ENCODE measurements at places on chromosomes 16 and 17.

DNA sequence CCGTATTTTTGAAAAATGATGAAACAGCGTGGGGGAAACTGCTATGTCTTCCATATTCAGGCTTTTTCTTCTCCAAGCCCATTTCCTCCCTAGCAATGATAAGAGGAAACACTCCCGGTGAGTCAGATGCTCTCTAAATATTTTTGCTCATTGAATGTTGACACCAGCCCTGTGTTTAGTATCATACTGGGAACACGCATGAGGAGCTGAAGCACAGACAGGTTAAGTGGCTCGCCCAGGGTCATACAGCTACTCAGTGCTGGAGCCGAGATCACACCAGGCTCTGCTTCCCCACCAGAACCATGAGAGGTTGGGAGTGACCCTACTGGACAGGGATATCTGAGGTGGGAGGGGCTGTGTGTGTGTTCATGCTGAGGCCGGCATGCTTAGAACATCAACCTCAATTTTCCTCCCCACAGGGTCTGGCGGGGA is 37.8 kb upstream of the ADGRG1 start:
- no peak for DNase-seq

DNA sequence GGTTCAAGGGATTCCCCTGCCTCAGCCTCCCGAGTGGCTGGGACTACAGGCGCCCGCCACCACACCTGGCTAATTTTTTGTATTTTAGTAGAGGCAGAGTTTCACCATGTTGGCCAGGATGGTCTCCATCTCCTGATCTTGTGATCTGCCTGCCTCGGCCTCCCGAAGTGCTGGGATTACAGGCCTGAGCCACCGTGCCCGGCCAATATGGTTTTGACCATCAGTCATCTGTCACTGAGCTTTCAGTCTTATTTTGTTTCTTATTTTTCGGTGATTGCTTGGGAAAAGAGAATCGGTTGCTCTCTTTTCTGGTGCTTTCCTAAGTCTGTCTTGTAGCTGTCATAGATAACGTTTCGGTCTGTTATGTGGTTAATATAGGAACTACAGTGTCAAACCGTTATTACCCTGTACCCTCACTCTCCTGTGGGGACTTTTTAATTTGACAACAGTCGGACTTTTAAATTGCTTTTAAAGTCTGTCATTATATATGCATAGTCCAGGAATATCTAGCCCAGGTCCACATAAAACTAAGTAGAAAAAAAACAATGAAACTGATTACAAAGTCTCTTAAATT is 453.4 kb downstream of the KCNJ18 start:
- DNase-seq: no peak

DNA sequence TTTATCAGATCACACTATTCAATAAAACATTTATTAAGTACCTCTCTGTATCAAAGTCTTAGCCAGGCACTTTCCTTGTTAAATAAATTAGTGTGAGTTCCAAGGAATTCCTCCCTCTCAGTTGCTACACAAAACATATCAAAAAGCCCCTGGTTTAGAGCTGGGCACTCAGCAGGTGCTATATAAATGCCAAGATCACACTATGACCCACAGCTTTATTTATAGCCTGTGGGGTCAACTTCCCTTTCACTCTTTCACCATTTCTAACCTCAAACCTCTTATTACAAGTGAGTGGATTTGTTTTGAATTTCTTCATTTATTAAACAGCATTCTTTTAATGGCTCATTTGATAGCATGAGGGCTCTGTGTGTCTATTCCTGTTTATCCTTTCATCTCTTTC is 112.6 kb upstream of the MPHOSPH6 start:
- no peak for DNase-seq

DNA sequence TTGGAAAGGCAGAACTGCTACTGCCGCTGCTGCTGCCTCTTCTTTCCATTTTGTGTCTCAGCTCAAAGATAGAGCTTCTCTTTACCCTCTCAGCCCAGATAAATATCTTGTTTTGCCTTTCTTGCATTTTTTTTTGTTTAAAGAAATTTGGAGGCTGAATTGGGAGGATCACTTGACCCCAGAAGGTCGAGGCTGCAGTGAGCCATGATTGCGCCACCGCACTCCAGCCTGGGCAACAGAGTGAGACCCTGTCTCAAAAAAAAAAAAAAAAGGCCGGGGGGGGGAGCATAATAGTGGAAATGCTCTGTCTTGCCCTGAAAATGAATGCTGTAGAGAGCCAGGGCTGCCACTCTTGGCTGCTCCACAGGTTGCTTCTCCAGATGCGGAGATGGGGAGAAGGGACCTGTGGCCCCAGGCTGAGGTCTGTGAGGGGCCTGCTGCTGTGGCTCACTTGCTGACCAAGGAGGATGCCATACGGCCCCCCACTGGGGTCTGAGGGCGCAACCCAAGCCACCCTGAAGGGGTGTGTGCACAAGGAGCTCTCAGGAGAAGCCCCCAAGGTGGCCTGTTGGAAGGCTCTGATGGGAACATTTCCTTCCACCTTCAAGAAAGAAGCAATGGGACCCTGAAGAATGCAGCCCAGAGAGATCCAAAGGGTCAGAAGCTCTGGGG is 21.5 kb upstream of the G6PC1 start:
- no peak for DNase-seq

- no peak for DNase-seq
Observed at GRCh38 chr17:28368306-28368831, 1.7 kb downstream of the VTN start.

GRCh38 chr16:84278968-84279367 is 15.7 kb upstream of the WFDC1 start:
- DNase-seq: no peak

GRCh38 chr17:48215583-48216139 is 108.1 kb downstream of the SNX11 start:
- no peak for DNase-seq

DNA sequence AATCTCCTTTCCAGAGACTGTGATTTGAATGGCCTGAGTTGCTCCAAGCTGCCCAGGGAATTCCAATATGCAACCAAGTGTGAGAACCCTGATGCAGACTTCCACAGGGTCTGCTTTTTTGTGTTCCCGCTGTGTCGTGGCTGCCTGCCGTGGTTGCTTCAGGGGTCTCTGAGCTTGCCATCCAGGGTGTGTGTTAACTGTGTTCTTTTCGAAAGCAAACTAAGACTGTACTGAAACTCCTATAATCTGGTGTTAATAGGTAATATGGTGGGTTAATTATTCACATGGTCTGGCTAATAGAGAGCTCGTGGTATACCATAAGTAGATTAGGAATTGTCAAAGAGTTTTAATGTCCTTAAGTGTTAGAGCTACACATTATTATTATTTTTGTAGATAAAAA is 20.7 kb downstream of the UBN1 start:
- no peak for DNase-seq

DNA sequence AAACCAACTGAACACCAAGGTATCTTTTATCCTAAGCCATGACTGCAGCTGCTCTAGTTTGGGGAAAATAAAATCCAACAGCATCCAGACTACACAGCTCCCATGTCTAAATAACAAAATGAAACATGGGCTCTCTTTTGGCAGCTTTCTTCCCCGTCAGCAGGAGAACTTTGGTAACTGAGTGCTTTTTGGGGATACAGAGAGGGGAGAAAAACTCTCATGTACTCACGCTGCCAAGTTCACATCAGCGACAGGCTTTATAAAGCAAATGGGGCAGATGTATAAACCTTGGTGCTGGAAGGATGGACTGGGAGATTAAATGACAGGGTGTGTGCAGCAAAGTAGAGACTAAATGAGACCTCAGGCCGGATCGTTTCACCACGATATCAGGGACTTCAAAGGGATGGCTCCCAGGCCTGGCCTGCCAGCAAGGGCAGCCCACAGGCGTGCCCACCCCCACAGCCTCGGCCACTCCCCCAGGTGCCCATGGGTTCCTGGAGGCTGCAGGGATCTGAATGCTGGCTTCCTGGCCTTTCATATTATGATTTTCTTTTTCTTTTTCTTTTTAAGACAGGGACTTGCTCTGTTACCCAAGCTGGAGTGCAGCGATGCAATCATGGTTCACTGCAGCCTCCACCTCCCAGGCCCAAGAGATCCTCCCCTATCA is 174.6 kb downstream of the ZNF423 start:
- no peak for DNase-seq

DNA sequence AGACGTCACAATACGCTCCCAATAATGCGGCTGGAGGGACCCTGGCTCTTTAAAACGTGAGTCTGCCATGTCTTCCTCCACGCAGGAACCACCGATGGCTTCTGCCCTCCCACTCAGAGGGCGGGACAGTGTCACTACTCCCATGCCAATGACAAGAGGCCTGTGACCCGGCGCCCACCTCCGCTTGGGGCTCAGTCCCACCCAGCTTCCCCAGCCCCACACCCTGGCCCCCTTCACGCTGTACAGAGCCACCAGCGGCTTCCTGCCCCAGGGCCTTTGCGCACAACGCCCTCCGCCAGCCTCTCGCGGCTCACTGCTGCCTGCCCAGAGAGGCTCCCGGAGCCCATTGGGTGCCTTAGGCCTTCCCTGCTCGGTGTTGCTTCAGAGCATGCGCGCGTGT is 29.5 kb upstream of the ZNF469 start:
- DNase-seq: no peak

DNA sequence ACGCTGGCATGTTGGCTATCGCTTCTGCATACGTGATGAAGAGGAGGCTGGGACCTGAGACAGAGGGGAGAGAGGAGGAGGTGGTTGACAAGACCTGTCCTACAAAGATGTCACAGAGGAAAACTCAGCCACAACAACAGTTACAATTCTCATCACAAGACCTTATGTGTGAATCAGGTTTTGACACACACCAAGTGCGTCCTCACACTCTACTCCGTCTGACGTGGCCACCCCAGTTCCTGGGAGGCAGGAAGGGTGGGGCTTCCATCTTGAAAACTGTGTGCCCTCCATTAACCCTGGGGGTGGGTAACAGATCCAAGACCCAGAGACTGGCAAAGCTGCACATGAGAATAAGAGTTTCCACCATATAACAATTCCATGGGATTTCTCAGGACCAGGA is 24.1 kb downstream of the SLC6A4 start:
- no peak for DNase-seq

GRCh38 chr17:8477171-8477570 is 41.5 kb downstream of the NDEL1 start:
- no peak for DNase-seq

- no peak for DNase-seq
Observed at GRCh38 chr17:5986644-5987043, 83.5 kb upstream of the WSCD1 start.

DNA sequence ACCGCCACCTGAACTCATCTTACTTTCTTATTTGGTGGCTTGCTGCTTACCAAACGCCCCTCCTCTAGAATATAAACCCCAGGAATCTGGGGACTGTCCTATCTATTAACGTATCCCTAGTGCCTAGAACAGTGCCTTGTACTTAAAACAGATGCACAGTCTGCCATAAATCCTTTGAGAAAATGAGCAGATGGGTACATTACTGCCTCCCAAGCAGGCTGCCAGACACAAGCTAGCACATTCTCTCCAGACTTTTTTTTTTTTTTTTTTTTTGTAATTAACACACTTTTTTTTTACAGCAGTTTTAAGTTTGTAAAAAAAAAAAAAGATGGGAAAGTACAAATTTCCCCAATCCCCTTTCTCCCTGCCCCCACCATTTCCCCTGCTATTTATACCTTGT is 57.3 kb upstream of the RPL38 start:
- DNase-seq: no peak

- no peak for DNase-seq
Observed at GRCh38 chr16:14369734-14370598, 260.1 kb downstream of the PARN start.

Measured in stimulated activated CD8-positive, alpha-beta memory T cell treated with anti-CD3 and anti-CD28 coated beads, Interleukin-15, amount 100 ng/mL, for 4 hours (primary cell).